Kidney (tissue), 22 donors: ENCODE measurements at places on chromosomes 5 and 9. TPM values are rescaled to one million over a fixed set of nuclear protein-coding genes. Genes with fewer than 3 reads are reported as not detected.
A peak's percentile ranks its signal among the peaks of the same experiment; 100 is the strongest.

The SSNA1 gene
- total RNA-seq, result 52.5 TPM

The TTF1 gene
- total RNA-seq, result 16.3 TPM

The SOHLH1 gene
- not detected for total RNA-seq

GRCh38 chr5:138037271-138037670 is 4.4 kb upstream of the FAM13B start:
- no peak for DNase-seq

GRCh38 chr5:33468775-33469435 is 28.1 kb downstream of the TARS1 start:
- no peak for DNase-seq

GRCh38 chr5:100270023-100270771 is 265.0 kb upstream of the FAM174A start:
- DNase-seq, result peak; percentile 55

DNA sequence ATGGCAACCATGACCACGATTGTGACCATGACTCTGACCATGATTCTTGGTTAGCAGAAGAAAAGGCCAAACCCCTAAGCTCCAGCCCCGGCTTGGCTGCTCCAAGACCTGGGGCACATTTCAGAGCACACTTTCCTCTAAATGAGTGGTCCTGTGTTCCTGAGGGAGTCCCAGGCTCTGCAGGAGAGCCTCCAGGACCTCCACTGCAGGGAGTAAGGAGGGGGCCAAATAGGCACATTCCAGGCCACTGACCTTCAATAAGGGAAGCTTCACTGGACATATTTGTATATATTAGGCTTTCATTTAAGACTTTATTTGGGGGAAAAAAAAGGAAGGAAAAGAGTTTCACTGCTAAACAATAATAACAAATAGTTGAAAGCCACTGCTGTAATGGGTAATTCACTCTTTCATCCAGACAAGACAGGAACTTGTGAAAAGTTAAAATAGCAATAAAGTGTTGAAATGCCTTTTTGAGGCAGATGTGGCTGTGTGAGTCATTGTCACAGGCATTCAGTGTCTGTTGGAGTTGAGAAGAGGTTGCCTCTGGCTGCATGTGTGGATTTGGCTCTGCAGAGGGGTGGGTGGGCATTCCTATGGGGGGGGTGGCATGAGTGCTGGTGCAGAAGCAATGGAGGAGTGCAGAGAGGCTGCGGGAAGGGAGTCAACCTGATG is 63.9 kb upstream of the TGFBR1 start:
- DNase-seq, result no peak

DNA sequence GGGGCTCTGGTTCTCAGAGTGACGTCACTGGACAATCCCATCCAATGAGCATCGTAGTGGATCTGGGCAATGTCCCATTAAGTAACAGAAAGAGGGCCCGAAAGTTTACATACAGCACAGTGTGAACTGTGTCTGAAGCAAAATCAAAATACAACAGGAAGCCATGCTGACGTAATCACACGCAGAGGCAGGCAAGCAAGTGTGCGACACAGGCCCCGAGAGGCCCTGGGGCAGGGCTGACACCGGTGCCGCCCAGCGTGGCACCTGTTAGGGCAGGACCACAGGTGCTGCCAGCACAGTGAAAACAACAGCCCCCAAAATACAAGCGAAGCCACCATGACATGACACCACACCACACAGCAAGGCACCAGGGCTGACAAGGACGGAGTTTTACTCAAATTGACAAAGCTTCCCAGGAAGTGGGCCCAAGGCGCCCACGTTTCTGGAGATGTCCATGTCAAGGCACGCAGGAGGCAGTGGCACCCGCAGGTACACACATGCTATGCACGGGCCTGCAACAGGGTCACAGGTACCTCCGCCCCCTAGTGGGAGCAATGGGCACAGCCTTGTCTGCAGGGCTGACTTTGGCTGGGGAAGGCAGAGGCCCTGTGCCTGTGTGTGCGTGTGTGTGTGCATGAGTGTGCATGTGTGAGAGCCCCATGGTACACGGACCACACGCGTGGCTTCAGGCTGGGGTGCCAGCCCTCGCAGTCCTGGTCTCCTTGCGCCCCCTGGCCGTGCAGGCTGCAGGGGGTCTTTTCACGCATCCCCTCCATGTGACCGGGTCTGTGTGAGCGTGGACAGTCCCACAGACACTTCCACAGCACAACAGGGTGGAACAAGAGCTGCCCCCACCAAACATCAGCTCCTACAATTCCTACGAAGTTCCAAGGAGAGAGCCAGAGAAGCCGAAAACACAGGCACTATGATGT is 19.6 kb downstream of the QSOX2 start:
- no peak for DNase-seq

- DNase-seq, result no peak
Measured at GRCh38 chr5:95080030-95080429, 204.9 kb downstream of the MCTP1 start.

DNA sequence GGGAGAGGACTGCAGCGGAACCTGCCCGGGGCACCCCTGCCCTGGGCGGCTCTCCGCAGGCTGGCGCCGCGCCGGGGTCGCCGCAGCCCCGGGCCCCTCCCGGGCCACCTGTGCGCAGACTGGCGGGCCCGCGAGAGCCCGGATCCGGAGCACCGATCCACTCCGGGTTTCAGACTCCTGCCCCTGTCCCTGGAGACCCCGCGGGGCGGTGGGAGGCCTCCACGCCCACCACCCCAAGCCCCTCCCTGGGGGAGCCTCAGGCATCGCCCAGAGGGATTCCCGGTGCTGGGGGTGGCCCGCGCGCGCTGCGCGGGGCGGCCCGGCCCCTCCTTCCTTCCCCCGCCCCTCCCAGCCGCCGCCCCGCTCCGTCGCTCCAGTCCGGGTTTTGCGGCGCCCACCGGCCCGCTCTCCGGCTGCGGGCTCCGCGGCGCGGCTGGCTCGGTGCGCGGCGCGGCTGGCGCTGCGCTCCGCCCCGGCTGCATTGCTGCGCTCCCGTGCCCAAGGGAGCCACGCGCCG is at the start of gene UNC5A:
TSS of gene UNC5A (plus strand) at position 479 of the 517 bp plus-strand sequence. CDS start 192 bp downstream, outside the sequence.
- DNase-seq, result peak; percentile 78

GRCh38 chr5:16791036-16791705 is 144.9 kb downstream of the MYO10 start:
- peak; percentile 71 for DNase-seq

GRCh38 chr9:106861640-106862109 is 1.3 kb upstream of the ZNF462 start:
- no peak for DNase-seq

- DNase-seq, result no peak
Measured at GRCh38 chr5:149144637-149145036, 3.3 kb downstream of the ABLIM3 start.

The NTMT1 gene
- 32.6 TPM for total RNA-seq

GRCh38 chr9:35079041-35079425 is 709 bp downstream of the FANCG start:
- no peak for DNase-seq

GRCh38 chr9:35912791-35913400 is 3.6 kb downstream of the SPAAR start:
- no peak for DNase-seq

The GPBP1 gene
- 80.9 TPM for total RNA-seq

The TRIP13 gene
- 1.6 TPM for total RNA-seq

- DNase-seq, result peak; percentile 81
Measured at GRCh38 chr9:94639061-94639998, at the start of gene FBP1. Gene FBP1, minus strand, starts transcription at chr9:94639518. Its CDS starts 208 bp downstream, at chr9:94639310.

The EGFL7 gene
- total RNA-seq, result 140 TPM

The SCGB3A1 gene
- total RNA-seq, result 1.1 TPM

DNA sequence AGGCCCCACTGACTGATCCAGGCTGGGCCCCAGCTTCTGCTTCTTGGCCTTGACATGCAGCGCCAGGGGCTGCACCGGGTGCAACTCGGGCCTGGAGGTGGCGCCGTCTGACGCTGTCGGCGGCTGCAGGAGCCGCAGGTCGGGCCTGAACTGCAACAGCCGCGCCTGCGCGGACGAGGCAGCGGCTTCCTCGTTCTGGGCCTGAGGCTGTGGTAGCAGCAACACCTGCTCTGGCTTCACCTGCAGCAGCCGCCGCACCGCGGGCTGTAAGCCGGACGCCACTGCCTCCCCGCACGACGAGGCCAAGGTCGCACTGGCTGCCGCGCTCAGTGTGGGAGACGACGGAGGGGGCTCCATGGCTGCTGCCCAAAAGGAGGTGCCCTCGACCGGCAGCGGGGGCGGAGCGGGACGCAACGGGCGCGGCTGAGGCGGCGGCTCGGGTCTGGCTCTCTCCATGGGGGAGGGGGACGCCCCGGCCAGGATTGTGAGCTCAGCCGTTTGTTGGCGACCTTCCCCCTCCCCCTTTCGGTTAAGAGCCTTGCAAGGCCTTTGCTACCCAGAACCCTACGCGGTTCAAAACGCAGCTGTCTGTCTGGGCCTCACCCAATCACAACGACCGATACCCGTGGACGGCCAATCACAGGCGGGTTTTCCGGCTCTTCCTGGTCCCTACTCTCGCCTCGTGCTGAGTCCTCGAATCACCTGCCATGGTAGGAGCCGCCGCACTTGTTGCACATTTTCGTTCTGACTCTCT is 438 bp downstream of the SOX30 start:
- peak; percentile 87 for DNase-seq

- no peak for DNase-seq
Measured at GRCh38 chr5:149895416-149896345, 48.9 kb downstream of the PDE6A start.

- DNase-seq, result no peak
Measured at GRCh38 chr5:91382530-91383026, 539 bp downstream of the ARRDC3 start.

GRCh38 chr9:7910426-7911020 is 110.9 kb upstream of the DMAC1 start:
- peak; percentile 19 for DNase-seq

DNA sequence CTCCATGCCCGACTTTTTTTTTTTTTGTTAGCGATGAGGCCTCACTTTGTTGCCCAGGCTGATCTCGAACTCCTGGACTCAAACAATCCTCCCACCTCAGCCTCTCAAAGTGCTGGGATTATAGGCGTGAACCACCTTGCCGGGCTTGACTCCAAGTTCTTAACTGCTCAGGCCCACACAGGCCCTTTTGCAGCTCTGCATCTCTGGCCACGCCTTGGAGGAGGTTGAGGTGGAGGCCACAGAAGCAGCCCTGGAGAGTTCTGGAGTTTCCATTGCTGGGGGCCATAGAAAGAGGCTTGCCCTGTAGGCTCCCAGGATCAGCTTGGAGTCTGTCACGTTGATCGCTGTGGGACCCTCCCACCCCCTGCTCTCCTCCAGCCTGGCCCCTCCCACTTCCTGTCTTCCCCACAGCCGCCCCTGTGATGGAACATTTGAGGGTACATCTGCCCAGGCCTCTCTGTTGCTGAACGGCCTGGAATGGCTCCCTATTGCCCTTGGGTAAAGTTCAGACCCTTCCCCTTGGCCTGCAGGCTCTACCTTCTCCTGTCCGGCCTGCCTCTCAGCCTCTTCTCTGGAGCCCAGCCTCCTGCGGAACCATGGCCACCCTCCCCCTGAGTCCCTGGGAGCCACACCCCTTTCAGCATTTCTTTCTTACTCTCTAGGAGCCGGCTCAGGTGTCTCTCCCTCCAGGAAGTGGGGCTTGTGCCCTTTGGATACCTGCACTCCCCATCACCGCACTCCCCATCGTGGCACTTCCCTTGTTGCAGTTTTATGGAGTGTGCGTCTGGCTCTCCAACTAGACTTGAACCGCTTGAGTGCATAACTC is 30.4 kb upstream of the IER5L start:
- no peak for DNase-seq

DNA sequence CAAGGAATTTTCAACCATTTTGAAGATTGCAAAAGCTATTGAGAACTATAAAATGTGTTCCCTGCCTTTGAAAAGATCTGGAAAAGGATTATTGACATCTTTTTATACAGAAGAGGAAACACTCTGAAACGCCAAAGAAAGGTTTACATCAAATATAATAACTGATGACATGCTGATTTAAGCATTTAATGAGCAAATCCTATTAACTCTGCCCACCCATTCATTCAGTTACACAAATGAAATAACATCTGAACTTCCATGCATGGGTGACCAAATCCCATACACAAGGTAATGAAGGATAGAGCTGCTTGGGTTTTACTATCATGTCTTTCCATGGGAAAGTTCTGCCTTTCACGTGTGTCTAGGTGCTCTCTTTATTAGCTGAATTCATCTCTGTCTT is 589.4 kb upstream of the WWC1 start:
- DNase-seq, result no peak

- no peak for DNase-seq
Measured at GRCh38 chr9:15606643-15607472, 54.0 kb downstream of the CCDC171 start.

- DNase-seq, result no peak
Measured at GRCh38 chr5:164065266-164065665, 559.8 kb downstream of the MAT2B start.

DNA sequence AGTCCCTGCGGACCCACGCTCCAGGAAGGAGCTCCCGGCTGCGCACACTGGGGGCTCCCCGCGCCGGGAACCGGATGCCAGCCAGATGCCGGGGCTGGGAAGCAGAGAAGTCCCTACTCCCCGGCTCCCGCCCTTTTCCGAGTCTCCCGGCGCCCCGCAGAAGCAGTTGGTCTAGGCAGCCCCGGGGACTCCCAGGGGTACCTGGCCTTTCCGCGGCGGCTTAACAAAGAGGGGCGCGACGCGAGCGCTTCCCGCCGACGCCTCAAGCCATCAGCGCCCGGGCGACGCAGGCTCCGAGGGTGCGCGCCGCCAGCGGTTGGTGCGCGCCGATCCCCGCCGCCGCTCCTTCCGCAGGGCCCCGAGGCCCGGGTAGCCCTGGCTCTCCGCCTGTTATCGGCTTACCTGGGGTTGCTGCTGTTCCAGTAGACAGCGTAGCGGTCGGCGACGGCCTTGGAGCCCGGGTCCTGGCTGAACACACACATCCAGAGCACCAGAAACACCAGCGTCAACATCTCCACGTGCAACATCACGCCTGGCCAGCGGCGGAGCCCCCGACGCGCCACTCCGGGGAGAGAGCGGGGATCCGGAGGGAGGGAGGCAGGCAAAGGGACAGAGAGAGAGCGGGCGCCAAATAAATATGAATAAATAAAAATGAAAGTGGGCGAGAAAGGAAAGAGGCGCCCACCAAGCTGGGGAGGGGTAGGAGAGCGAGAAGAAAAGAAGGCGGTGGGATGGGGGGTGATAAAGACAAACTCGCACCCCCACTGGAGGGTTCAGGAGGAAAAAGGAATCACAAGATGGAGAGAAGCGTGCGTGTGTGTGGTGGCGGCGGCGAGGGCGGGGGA is 428 bp downstream of the EFNA5 start:
- DNase-seq, result peak; percentile 73

The LCN1 gene
- total RNA-seq, result not detected

The PCDHA9 gene
- total RNA-seq, result 0.85 TPM

DNA sequence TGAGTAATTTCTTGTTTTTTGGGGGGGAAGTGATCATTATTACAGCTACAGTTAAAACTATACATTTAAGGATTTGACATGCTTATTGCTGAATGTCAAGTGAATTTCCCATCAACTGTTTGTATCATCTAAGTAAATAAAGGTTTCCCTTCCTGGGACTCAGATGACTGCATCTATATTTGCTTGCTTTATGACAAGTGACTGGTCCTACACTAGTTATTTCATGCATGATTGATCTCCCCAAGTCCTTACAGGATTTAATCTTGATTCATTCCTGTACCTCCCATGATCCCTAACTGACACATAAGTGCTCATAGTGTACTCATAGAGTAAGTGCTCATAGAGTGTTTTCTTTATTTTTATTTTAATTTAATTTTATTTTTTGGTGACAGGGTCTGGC is 2.8 kb downstream of the TXNDC8 start:
- DNase-seq, result no peak

GRCh38 chr9:14198841-14199455 is 115.0 kb downstream of the NFIB start:
- DNase-seq, result no peak
